ENCODE measurements at places on chromosomes 12 and 14.
A peak's percentile ranks its signal among the peaks of the same experiment; 100 is the strongest.

- DNase-seq = no peak
These were observed 248.0 kb upstream of the PDE3A start for GRCh38 chr12:20120403-20120725.

- peak; percentile 7 for DNase-seq
These were observed 9.1 kb downstream of the HEATR5A start for GRCh38 chr14:31411218-31411727.

- no peak for DNase-seq
These were observed 103.7 kb downstream of the TBX3 start for GRCh38 chr12:114580306-114580705.

GRCh38 chr12:117144599-117144998, 45.4 kb upstream of the TESC start:
- DNase-seq = no peak

GRCh38 chr12:66190519-66191370, 1.7 kb downstream of the IRAK3 start:
- peak; percentile 12 for DNase-seq
